ENCODE measurements at places on chromosomes 2 and 18. TPM values are rescaled to one million over a fixed set of nuclear protein-coding genes. Genes with fewer than 3 reads are reported as not detected.

IL36A gene
- polyA plus RNA-seq: not detected

PLEKHB2 gene
- polyA plus RNA-seq: 89.2 TPM

MITD1 gene
- polyA plus RNA-seq: 59.4 TPM

UGT1A8 gene
- polyA plus RNA-seq: not detected

LDLRAD4 gene
- polyA plus RNA-seq: 9.7 TPM

CYP1B1 gene
- 106 TPM for polyA plus RNA-seq

EPG5 gene
- 33.6 TPM for polyA plus RNA-seq

SH3BP4 gene
- 33.7 TPM for polyA plus RNA-seq

ZNF532 gene
- 112 TPM for polyA plus RNA-seq

RIT2 gene
- 0.13 TPM for polyA plus RNA-seq

SOCS6 gene
- polyA plus RNA-seq: 34.0 TPM

ERLEC1 gene
- 67.7 TPM for polyA plus RNA-seq

EGR4 gene
- polyA plus RNA-seq: not detected

ANKRD62 gene
- 0.10 TPM for polyA plus RNA-seq

DNAH6 gene
- polyA plus RNA-seq: 3.6 TPM

UGT1A7 gene
- 0.07 TPM for polyA plus RNA-seq

DNAJC10 gene
- 184 TPM for polyA plus RNA-seq

CCDC68 gene
- polyA plus RNA-seq: 11.9 TPM

SERPINB12 gene
- not detected for polyA plus RNA-seq

RBKS gene
- 6.7 TPM for polyA plus RNA-seq

ARMC9 gene
- 27.3 TPM for polyA plus RNA-seq

ERBB4 gene
- polyA plus RNA-seq: 58.8 TPM

CD207 gene
- not detected for polyA plus RNA-seq

DTNA gene
- polyA plus RNA-seq: 22.7 TPM

OXER1 gene
- polyA plus RNA-seq: 12.0 TPM

SLC16A14 gene
- 7.9 TPM for polyA plus RNA-seq

ZSCAN30 gene
- 68.0 TPM for polyA plus RNA-seq

C2orf66 gene
- 0.98 TPM for polyA plus RNA-seq

CFAP65 gene
- 0.28 TPM for polyA plus RNA-seq
